ENCODE measurements at places on chromosomes 3 and 15. TPM values are rescaled to one million over a fixed set of nuclear protein-coding genes. Genes with fewer than 3 reads are reported as not detected.

- no peak overlapping the region for H3K27ac ChIP-seq
- H3K27me3 ChIP-seq = no peaks in the 10 kb centered on the region
- no peak overlapping the region for H3K4me3 ChIP-seq
- no peaks in the 10 kb centered on the region for H3K36me3 ChIP-seq
- no peak for DNase-seq
Measured at GRCh38 chr3:195194559-195195206, 76.3 kb downstream of the XXYLT1 start.

GRCh38 chr3:113185194-113185835 is 26.0 kb upstream of the BOC start:
- no peaks in the 10 kb centered on the region for H3K27me3 ChIP-seq
- no peaks in the 10 kb centered on the region for H3K4me1 ChIP-seq
- H3K36me3 ChIP-seq = no peaks in the 10 kb centered on the region
- H3K27ac ChIP-seq = no peak overlapping the region
- no peak for DNase-seq

- no peaks in the 10 kb centered on the region for H3K27me3 ChIP-seq
- no peaks in the 10 kb centered on the region for H3K36me3 ChIP-seq
- H3K4me1 ChIP-seq = peaks cover 3% of the 10 kb centered on the region
Measured at GRCh38 chr3:72590732-72591221, 257.5 kb downstream of the SHQ1 start.

GRCh38 chr15:51837792-51838251 is 8.4 kb downstream of the TMOD3 start:
- H3K4me3 ChIP-seq = no peak overlapping the region
- H3K27me3 ChIP-seq = no peaks in the 10 kb centered on the region
- H3K27ac ChIP-seq = no peak overlapping the region
- peaks cover 8% of the 10 kb centered on the region for H3K4me1 ChIP-seq

DNA sequence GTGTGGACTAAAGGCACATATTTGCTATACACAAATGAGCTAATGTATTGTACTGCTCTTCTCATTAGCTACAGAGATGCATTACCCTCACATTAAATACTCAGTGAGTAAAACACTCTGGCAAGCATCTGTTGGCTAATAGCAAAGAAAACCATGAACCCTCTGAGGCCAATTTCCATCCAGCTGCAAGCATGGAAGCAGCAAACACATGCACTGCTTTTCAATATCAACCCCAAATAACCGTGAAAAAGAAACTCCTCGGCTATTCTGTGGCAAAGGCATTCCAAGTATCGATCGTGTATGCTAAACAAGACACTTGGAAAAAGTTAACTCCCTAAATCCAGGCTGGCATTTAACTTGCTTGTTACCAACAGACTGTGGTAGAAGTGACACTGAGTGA is 67.0 kb downstream of the PEAK1 start:
- no peaks in the 10 kb centered on the region for H3K4me1 ChIP-seq
- H3K27me3 ChIP-seq = no peaks in the 10 kb centered on the region
- no peak overlapping the region for H3K4me3 ChIP-seq
- no peaks in the 10 kb centered on the region for H3K36me3 ChIP-seq

Gene NCKIPSD
- 81.3 TPM for total RNA-seq

Gene POMGNT2
- total RNA-seq = 45.7 TPM

- DNase-seq = peak; percentile 70
- no peaks in the 10 kb centered on the region for H3K27me3 ChIP-seq
- no peak overlapping the region for H3K4me3 ChIP-seq
Measured at GRCh38 chr3:134824791-134825190, 29.7 kb downstream of the EPHB1 start.

Gene CYP8B1
- total RNA-seq = not detected

- DNase-seq = no peak
- H3K4me3 ChIP-seq = no peak overlapping the region
- no peaks in the 10 kb centered on the region for H3K36me3 ChIP-seq
- no peak overlapping the region for H3K27ac ChIP-seq
Measured at GRCh38 chr3:89079944-89080343, 27.5 kb upstream of the EPHA3 start.

Gene BCL2A1
- total RNA-seq = not detected

GRCh38 chr3:49900491-49901153 is 3.1 kb downstream of the MST1R start:
- no peaks in the 10 kb centered on the region for H3K36me3 ChIP-seq
- no peak overlapping the region for H3K4me3 ChIP-seq
- DNase-seq = no peak
- H3K4me1 ChIP-seq = no peaks in the 10 kb centered on the region
- no peak overlapping the region for H3K27ac ChIP-seq

GRCh38 chr3:130941793-130942192 is 47.9 kb downstream of the ATP2C1 start:
- H3K27ac ChIP-seq = no peak overlapping the region
- H3K27me3 ChIP-seq = no peaks in the 10 kb centered on the region
- DNase-seq = no peak
- no peaks in the 10 kb centered on the region for H3K36me3 ChIP-seq

GRCh38 chr15:99645951-99646350 is 80.2 kb downstream of the MEF2A start:
- no peak overlapping the region for H3K27ac ChIP-seq
- H3K36me3 ChIP-seq = no peaks in the 10 kb centered on the region

DNA sequence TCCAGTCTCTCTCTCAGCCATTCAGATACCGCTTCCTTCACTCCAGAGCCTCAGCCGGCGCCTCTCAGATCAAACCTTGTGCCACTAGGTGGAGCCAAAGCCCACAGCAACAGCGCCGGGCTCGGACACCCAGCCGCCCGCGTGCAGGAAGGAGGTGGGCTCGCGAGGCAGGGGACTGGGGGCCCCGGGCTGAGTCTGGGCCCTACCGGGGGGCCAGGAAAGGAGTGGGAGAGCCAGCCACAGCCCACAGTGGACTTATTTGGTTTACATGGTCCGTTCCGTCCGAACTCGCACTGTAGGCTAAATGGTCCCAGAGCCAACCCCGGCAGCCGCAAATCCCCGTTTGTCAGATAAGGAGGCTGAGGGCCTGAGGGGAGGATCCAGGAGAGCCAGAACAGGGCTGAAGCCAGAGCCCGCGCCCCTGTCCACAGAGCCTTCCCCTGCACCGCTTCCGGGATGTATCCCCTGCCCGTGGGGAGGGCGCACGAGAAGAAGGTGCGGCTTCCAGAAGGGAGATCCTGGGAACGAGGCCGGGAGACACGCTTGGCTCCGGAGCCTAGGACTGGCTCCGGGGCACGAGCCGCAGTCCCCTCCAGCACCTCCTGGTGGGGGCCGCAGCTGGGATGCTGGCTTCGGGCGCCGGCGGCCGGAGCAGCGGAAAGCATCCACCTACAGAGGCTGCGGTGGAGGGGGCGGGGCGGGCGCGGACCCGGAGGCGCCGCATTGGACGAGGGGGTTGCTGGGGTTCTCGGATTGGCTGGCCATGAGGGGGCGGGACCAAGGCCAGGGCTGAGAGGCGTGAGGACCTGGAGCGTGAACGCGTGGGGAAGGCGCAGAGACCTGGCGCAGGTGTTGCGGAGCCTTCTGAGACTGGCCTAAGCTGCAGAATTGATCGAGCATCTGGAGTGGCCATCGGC is 6.5 kb upstream of the CYP11A1 start:
- H3K36me3 ChIP-seq = no peaks in the 10 kb centered on the region
- H3K4me3 ChIP-seq = peak overlapping the region; percentile 42
- no peaks in the 10 kb centered on the region for H3K27me3 ChIP-seq
- peak; percentile 96 for DNase-seq
- peak overlapping the region; percentile 80 for H3K27ac ChIP-seq
- peaks cover 33% of the 10 kb centered on the region for H3K4me1 ChIP-seq

DNA sequence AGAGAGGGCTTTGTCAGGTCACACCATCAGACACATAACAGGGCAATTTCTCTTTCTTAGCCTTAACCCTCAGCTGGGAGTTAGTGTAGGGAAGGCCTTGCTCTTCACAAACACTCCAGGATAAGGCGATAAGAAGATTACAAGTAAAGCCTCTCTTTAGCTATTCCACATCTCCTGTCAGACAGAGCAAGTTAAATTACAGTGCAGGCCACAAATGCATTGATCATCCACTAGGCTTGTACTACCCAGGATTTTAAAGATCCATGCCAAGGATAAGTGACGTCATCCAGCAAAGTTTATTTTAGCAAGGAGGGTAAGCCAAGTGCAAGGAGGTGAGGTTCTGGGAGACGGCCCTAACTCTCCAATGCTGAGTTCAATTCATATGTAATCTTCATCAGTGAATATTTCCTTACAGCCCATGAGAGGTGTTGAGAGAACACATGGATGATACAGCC is 890.6 kb upstream of the NR2F2 start:
- no peak for DNase-seq
- H3K4me3 ChIP-seq = no peak overlapping the region
- peak overlapping the region; percentile 60 for H3K27ac ChIP-seq
- H3K36me3 ChIP-seq = no peaks in the 10 kb centered on the region

Gene TMEM207
- 0.19 TPM for total RNA-seq

DNA sequence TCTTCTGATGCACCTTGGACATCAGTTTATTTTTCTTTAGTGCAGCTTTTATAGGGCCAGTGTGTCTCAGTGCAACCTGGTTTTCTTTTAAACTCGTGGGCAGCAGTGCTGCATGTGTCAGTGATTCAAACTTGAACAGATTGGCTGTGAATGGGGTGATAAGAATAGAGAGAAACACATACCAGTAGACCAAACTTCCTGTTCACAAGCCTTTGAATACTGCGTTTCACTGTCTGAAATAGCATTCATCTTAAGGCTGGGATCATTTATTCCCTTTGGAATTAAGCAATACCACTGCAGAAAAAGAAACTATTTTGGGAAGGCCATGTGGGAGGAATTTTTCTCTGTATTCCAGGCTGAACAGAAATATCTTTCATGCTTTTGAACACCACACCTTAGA is 51.7 kb downstream of the PHLDB2 start:
- H3K27ac ChIP-seq = no peak overlapping the region
- no peaks in the 10 kb centered on the region for H3K36me3 ChIP-seq
- H3K4me3 ChIP-seq = no peak overlapping the region
- DNase-seq = no peak
- H3K4me1 ChIP-seq = no peaks in the 10 kb centered on the region
- no peaks in the 10 kb centered on the region for H3K27me3 ChIP-seq

Gene SKOR1
- 1.1 TPM for total RNA-seq
